ENCODE measurements at places on chromosomes 11 and 22.

DNA sequence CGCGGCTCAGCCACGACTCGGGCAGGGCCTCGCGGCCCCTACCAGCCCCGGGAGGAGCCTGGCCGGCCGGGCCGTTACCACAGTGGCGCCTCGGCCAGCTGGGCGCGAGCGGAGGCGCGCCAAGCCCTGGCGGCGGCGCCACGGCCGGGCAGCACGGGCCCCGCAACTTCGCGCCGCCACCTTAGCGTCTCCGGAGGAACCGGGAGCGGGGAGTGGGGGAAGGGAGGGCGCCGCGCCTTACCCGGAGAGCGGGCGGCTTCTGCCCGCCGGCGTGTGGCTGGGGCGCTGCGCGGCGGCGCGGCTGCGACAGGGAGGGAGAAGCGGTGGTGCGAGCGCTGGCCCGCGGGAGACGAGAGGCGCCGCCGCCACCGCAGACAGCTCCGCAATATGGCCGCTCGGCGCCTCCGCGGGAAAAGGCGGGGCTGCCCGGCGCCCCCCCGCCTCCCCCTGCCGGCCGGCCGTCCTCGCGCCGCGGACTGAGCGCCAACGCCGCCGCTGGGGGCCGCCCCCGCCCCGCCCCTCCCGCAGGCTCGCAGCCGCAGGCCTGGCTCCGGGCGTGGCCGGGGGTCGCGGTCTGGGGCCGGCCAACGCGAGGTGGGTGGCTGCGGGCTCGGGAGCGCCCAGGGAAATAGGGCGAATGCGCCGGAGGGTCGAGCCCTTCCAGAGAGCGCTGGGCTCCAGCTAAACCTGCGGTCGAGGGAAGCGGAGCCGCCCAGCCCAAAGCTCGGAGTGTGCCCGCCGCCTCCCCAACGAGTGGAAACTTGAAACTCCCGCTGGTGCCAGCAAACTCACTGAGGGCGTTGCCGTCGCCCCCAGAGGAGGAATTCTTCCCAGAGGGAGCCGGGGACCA lies at the start of gene RDX:
Gene RDX, minus strand, starts transcription at position 389 of the 850 bp plus-strand sequence. CDS start 16,922 bp downstream, outside the sequence.
- DNase-seq, result peak; percentile 86

DNA sequence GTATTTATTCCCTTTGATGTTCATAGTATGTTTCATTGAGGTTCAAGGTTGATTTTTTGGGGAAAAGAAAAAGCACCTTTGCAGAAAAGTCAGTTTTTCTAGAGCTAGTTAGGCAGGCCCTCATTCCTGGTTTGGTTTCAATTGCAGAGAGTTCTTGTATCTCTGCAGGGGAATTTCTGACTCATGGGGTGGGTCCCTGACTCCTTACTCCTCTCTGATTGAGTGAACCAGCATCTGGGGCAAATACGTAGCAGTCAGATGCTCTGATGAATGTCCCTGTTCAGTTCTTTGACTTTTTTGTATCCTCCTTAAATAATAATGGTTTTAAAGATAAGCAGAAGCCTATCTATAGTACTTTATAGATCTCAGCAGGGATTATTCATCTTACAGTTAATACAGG lies 7.7 kb upstream of the NCR3LG1 start:
- peak; percentile 59 for DNase-seq

DNA sequence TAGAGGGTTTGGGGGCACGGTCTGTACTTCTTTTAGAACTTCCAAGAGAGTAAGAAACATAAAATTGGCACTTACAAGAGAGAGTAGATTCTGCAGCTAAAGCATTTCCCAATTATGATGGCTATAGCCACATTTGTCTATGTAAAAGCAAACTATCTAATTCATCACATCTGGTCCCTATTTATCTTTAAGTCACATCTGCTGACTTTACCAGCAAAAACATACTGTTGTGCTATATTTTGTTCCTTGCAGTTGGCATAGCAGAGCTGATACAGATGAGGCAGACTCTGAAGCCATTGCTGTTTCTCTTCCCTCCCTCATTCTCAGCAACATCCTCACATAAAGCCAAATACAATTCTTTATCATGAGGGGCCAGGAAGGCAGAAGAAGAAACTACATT lies 1533.5 kb upstream of the RAG2 start:
- no peak for DNase-seq

DNA sequence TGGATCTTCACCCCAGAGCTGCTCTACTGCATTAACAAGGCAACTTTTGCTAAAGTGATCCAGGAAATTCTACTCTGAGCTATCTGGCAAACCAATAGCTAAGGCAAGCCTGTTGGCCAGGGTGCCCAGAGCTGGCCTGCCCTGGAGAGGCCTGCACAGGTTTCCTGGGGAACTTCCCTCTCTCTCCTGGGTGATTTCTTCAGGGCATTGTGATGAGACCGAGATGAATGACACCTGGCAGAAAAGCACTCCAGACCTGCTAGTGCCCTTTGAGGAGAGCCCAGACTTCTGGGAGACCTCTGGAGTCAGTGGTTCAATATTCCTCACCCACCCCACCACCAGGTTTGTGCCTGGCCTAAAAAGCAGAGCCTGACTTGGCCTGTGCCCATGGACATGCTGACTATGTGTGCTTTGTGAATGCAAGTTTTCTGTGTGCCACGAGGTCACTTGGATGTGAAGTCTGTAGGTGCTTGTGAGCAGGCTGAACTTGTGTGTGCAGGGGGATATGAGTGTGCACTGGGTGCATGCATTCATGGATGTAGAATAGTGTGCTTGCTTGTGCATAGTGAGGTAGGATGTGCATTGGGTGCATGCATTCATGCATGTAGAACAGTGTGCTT lies 4.4 kb upstream of the APLNR start:
- DNase-seq, result no peak

- DNase-seq, result no peak
These were observed 23.4 kb downstream of the CACNA1I start for GRCh38 chr22:39593931-39594285.

- no peak for DNase-seq
These were observed 4.8 kb downstream of the LIF start for GRCh38 chr22:30241576-30242371.

GRCh38 chr11:101584655-101585054 lies 848 bp upstream of the TRPC6 start:
- no peak for DNase-seq
